Inflammatory macrophage treated with lipopolysaccharide for 4 hours (primary cell): ENCODE measurements at places on chromosomes 16 and 17.

GRCh38 chr17:65442250-65442649 lies 119.2 kb downstream of the AXIN2 start:
- DNase-seq, result no peak

GRCh38 chr17:70405492-70406220 lies 236.3 kb downstream of the KCNJ2 start:
- peak; percentile 91 for DNase-seq

DNA sequence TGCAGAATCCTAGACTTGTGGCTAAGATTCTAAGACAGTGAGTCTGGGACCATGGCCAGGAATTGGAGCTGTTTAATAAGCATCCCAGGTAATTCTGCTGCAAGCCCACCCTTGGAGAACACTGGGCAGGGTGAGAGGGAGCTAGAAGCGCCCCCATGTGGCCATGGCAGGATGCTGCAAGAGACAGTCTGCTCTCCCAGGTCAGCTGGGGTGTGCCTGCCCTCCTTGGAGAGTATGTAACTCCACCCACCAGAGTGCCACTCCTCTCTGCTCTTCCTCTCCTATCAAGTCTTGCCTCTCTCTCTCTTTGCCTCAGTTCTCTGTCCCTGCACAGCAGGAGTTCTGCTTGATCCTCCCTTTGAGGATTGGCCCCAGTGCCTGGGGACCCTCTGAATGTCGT lies 14.9 kb downstream of the RCVRN start:
- DNase-seq, result peak; percentile 51

DNA sequence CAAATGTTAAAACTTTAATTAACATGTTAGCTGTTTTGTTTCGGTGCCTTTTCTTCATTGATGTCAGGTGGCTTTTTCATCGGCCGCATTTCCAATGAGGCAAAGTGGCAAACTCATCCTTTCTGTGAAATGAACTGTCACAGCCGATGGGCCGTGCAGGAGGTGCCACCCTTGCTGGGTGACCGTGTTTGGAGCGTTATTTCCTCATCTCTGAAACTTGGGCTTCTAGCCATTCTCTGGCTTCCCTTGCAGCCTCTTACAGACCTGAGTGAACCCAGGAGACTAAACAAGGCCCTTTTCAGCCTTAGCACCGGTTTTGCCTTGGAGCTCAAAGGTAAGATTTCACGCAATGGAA lies 42.2 kb upstream of the PRSS54 start:
- no peak for DNase-seq
